Right atrium auricular region (tissue), 2 donors: ENCODE measurements at places on chromosomes 6 and 20. TPM values are rescaled to one million over a fixed set of nuclear protein-coding genes. Genes with fewer than 3 reads are reported as not detected.

GRCh38 chr20:58117944-58118343 lies 110.5 kb downstream of the ANKRD60 start:
- DNase-seq = no peak

DNA sequence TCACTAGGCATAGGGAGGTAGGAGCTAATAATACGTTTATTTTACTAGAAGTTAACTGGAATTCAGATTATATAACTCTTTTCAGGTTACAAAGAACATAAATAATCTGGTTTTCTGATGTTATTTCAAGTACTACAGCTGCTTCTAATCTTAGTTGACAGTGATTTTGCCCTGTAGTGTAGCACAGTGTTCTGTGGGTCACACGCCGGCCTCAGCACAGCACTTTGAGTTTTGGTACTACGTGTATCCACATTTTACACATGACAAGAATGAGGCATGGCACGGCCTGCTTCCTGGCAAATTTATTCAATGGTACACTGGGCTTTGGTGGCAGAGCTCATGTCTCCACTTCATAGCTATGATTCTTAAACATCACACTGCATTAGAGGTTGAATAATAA lies 1.1 kb downstream of the HFE start:
- DNase-seq = no peak

Gene MOXD1
- 9.3 TPM for total RNA-seq

GRCh38 chr20:40525351-40525750 lies 163.7 kb downstream of the MAFB start:
- DNase-seq = no peak

DNA sequence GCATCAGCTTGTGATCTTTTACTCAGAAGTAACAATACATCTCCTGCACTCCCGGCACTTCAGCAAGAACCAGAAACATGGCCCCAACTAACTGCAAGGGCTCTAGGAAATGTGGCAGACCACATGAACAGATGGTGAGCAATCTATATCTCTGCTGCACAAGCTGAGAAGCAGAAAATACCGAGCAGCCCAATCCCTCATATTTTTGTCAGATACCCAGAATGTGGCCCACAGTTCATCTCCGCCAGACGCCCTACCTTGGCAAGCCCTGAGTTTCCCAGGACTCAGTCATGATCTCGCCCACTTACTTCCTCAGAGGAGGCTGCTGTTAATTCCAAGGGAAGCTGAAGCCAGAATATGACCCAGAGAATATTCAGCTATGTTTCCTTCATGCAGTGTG lies 63.1 kb upstream of the PHACTR1 start:
- DNase-seq = no peak

DNA sequence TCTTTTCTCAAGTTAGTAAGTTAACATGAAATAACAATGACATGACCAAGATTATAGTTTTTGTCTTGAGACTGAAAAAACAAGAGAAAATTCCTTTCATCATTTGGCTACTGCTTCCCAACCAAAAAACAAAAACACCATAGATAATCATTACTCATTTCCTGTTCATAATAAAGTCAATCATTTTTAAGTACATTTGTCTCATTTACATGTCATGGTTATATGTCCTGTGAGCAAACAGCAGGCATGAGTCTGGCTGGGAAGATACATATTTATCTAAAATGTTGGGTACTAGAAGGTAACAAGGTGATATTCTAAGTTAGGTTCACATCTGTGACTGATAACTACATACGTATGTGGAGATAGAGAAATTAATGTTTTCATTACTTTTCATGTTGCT lies 180.5 kb downstream of the ISM1 start:
- no peak for DNase-seq

Gene FOXF2
- total RNA-seq = not detected

- DNase-seq = no peak
Measured at GRCh38 chr20:54356801-54357200, 118.6 kb upstream of the DOK5 start.

DNA sequence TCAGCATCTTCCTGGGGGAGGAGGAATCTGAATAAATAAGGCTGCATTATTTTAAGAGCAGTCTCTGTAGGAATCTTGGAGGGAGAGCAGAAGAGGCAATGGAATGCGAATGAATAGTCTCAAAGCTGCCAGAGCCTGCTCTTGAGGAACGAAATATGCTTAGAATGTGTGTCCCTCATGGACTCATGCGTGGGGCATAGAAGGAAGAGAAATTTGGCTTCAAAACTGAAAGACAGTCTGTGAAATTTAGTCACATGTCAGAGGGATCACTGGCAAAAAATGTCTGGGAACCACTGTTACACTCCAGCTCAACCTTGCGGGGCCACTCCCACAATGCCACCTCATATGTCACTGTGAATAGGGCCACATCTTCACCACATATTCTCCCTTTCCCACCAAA lies 95.5 kb downstream of the GJA10 start:
- no peak for DNase-seq

DNA sequence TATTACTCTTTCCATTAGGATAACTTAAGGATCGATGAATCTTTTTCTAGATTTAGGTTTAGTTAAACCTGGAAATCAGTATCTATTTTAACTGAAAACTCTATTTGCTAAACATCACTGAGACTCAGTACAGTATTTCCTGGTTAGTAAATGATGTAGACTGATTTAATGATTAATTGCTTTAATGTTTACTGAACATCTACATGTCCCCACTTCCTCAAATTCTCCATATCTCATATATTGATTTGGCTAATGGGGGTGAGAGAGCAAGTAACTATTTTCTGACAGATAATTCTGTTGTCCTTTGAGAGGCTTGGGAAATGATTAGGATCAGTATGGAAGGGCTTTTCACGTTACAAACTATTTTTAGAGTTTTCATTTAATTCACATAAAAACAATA lies 10.3 kb downstream of the MKKS start:
- DNase-seq = no peak

Gene CLDN20
- not detected for total RNA-seq

- no peak for DNase-seq
Measured at GRCh38 chr6:16496210-16496609, 257.8 kb downstream of the GMPR start.

Gene ADAM33
- 9.7 TPM for total RNA-seq

Gene NRSN1
- not detected for total RNA-seq

Gene MACROD2
- total RNA-seq = 10.4 TPM

Gene PRPH2
- total RNA-seq = 0.90 TPM
